Activated T-helper 1 cell treated with anti-CD3 and anti-CD28 coated beads, Interleukin-12 subunit alpha, Interleukin-12 subunit beta, Interleukin-2, Interleukin-4 antibody, amounts not matched to agents 30 ng/mL and 10 ng/mL and 1 ng/mL, durations not matched to agents 14 hours and 24 hours and 36 hours (primary cell): ENCODE measurements at places on chromosomes 11 and 22. TPM values are rescaled to one million over a fixed set of nuclear protein-coding genes. Genes with fewer than 3 reads are reported as not detected.

- H3K4me3 ChIP-seq = no peak overlapping the region
- DNase-seq = no peak
- no peak overlapping the region for H3K27ac ChIP-seq
- no peaks in the 10 kb centered on the region for H3K27me3 ChIP-seq
- peaks cover 14% of the 10 kb centered on the region for H3K4me1 ChIP-seq
- H3K36me3 ChIP-seq = peaks cover 4% of the 10 kb centered on the region
These were observed 104.5 kb downstream of the UVRAG start for GRCh38 chr11:75919525-75919924.

Gene NEFH
- total RNA-seq = 8.4 TPM in 2 replicates

- H3K27me3 ChIP-seq = peaks cover 4% of the 10 kb centered on the region
- no peak for DNase-seq
- no peaks in the 10 kb centered on the region for H3K36me3 ChIP-seq
- H3K4me3 ChIP-seq = no peak overlapping the region
These were observed 27.6 kb upstream of the SIK2 start for GRCh38 chr11:111574373-111575225.

Gene KRTAP5-10
- not detected in 2 replicates for total RNA-seq

- peaks cover 6% of the 10 kb centered on the region for H3K27me3 ChIP-seq
- no peaks in the 10 kb centered on the region for H3K4me1 ChIP-seq
These were observed 259.4 kb downstream of the BUD13 start for GRCh38 chr11:116513278-116513823.

Gene NPAS4
- not detected in 2 replicates for total RNA-seq

DNA sequence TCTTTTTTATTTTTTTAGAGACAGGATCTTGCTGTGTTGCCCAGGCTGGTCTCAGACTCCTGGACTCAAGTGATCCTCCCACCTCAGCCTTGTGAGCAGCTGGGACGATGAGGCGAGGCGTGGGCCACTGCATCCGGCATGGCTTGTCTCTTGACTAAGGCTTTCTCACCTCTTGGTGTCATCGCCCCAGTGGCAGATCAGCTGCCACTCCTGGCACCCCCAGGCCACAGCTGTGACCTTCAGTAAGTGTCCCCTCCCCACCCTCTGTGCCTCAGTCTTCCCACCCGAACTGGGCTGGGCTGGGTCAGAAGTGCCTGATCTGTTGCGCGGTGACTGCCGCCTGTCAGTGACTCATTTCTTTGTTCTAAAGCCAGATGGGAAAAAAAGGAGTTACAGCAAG, 3.6 kb downstream of the SYNGR1 start:
- H3K27ac ChIP-seq = no peak overlapping the region
- H3K36me3 ChIP-seq = no peaks in the 10 kb centered on the region
- H3K27me3 ChIP-seq = peaks cover 27% of the 10 kb centered on the region
- H3K4me1 ChIP-seq = no peaks in the 10 kb centered on the region
- DNase-seq = no peak
- no peak overlapping the region for H3K4me3 ChIP-seq

Gene LRRC32
- 5.5 and 5.7 TPM in 2 replicates for total RNA-seq
